ENCODE measurements at places on chromosomes 5 and 9.

DNA sequence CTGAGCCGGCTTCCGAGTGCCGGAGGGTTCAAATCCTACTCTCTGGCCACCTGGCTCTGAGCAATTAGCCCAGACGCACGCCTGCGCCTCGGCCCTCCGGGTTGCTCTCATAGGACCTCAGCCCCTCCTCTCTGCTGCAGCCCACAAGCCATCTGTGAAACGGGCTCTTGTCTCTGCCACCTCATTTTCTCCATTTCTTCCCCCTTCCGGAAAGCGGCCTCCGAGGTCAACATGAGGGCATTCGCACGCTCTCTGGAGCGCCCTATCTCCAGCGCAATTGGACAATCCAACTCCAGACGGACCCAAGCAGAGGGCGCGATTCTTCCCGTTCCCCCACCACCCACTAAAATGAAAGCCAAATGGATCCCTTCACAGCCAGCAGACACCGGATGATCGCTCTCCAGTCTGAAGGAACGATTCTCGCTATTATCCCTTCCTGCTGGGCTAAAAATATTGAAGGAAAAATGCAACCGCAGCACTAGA is 41.5 kb downstream of the VAV2 start:
- no peak for DNase-seq

- DNase-seq: no peak
Measured at GRCh38 chr5:133754575-133755169, 142.3 kb upstream of the FSTL4 start.

- DNase-seq: peak; percentile 70
Measured at GRCh38 chr5:41835645-41836044, 34.6 kb downstream of the OXCT1 start.

GRCh38 chr5:122940890-122941289 is 95.5 kb downstream of the SNX24 start:
- DNase-seq: no peak

DNA sequence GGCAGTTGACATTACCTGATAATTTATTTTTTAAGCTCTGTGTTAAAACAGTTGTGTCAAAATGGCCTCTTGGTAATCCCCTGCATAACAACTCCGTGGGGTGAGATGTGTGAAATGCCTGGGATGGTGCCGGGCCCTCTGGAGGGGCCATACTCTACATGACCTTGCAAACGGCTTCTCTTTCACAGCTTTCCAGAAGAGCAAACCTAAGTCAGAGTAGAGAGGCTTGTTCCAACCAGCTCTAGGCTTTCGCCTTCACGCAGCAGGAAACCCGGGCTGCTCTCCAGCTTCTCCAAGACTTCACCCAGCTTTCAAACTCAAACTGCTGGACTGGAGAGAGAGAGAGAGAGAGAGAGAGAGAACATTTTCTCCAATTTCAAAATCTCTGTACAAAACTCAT is 120.1 kb downstream of the SNX18 start:
- no peak for DNase-seq

DNA sequence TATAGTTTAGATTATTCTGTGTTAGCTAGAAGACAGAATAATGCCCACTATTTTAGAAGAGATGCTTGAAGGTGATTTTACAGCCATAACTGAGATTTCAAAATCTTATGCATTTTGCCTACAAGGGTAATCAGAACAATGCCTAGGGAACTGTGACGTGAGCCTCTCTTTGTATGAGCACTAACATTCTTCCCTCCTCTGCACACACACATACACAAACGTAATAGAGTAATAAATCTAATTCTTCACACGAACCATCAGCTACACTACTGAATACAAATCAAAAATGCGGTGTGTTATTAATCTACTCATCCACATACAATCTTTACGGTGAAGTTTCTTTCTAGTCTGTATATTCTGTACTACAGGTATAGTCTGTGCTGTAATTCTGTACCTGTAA is 227.8 kb downstream of the PLK2 start:
- no peak for DNase-seq

- no peak for DNase-seq
Measured at GRCh38 chr5:170315154-170315553, 17.6 kb upstream of the LCP2 start.

DNA sequence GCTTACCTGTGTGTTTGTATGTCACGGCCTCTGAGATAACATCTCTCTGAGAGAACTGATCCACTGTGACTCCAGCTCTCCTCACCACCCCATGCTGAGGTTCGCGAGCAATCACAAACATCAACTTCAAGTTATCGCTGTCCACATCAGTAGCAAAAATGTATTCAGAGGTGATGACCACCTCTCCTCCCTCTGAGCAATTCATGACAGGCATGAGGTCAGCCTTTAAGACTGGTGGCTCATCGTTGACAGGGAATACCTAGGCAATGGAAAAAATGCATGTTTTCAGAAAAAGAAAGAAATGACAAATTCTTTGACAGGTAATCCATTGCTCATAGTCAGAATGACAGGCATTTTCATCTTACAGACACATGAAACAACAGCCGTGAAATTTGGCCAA is 90.3 kb upstream of the CER1 start:
- no peak for DNase-seq

GRCh38 chr5:32095261-32095671 is 78.9 kb downstream of the GOLPH3 start:
- no peak for DNase-seq

DNA sequence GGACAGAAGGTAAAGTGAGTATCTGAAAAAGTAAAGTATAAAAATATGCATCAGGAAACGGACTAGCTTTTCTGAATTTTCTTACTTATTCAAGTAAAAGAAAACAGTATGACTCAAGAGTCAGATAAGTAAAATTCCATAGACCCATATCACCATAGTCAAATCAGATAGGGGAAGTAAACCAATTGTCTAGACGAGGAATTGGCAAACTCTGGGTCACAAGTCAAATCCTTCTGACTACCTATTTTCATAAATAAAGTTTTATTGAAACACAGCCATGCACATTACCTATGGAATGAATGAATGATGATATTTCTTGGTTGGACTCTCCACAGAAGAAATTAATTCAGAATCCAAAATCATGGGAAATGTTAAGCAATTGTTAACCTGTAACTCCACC is 59.1 kb upstream of the TMC1 start:
- DNase-seq: no peak

DNA sequence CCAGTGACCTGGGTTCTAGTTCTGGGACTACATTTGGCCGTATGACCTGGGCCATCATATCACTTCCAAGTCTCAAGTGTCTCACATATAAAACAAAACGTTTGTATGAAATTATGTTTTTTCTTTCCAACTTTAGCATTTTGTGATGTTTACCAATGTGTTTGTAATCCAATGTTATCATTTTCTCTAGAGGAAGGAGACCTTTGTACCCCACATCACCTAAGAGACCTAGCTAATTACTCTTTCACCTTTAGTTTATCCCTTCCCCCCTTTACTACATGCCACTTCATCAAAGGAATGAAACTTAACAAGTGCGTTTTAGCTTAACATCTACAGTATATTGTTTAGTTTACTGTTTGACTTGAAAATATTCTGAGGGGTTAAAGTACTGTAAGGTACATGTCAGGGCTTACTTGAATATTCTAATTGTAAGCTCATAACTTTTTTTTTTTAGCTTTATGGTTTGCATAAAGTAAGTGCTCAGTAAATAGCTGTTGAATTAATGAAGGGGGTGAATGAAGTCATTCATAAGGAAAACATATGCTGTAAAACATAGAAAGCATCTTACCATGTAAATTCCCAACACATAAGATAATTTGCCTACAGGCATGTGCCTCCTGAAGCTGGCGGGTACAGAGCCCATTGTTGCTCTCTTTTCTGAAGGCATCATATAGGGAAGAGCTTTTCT is 2.9 kb downstream of the PIP5K1B start:
- DNase-seq: no peak

DNA sequence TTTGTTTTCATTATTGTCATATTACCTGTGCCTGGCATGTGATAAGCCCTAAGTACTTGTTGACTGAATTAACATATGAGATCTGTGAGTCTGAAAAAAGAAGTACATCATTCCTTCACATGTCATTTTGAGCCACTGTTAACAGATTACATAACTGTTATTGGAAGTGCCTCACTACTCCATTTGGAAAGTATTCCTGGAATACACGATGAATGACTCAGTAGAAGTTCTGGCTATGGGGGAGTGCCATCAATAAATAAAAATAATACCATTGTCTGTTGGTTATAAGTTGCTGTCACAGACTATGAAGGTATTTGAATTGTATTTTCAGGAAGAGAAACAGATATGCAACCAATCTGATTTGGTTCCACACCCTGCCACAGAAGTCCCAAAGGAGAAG is 12.9 kb downstream of the NIPSNAP3B start:
- DNase-seq: no peak

DNA sequence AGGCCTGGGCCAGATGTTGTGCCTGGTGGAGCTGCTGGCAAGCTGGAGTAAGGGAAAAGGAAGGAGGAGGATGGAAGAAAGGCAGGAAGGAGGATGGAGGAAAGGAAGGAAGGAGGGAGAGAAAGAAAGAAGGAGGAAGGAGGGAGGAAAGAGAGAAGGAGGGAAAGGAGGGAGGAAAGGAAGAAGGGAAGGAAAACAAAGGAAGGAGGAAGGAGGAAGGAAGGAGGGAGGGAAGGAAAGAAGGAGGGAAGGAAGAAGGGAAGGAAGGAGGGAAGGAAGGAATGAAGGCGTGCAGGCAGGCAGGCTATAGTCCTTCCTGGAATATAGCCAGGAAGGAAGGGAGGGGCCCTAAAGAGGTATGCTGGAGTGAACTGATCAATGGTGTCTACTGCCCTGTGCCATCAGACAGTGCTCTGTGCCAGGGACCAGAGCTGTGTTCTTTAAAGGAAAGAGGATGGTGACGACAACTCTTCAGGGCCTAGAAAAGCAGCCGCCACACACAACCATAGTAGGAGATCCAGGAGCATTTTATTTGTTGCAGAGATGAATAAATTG is 61.4 kb upstream of the UBTD2 start:
- no peak for DNase-seq

- DNase-seq: no peak
Measured at GRCh38 chr9:4830699-4831098, 38.0 kb downstream of the RCL1 start.

- peak; percentile 87 for DNase-seq
Measured at GRCh38 chr9:114285166-114285867, 37.6 kb upstream of the ORM1 start.

DNA sequence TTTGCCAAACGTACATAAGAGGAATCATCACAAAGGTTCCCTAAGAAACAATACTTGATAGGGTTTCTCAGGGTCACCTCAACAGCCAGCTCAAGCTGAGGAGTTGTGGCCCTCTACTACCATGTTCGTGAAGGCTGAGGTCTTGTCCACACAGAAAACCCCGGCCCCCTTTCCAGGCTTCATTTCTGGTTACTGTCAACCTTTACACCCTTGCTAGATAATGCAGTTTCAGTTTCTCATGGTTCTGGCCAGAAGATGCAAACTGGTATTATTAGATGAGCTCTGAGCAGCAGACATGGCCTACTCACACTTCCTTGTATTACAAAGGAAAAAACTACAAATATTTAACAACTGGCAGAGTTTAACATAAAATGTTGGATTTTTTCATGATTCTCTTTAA is 22.8 kb upstream of the KCNN2 start:
- DNase-seq: no peak

GRCh38 chr5:19462019-19462418 is 526.0 kb downstream of the CDH18 start:
- DNase-seq: no peak

DNA sequence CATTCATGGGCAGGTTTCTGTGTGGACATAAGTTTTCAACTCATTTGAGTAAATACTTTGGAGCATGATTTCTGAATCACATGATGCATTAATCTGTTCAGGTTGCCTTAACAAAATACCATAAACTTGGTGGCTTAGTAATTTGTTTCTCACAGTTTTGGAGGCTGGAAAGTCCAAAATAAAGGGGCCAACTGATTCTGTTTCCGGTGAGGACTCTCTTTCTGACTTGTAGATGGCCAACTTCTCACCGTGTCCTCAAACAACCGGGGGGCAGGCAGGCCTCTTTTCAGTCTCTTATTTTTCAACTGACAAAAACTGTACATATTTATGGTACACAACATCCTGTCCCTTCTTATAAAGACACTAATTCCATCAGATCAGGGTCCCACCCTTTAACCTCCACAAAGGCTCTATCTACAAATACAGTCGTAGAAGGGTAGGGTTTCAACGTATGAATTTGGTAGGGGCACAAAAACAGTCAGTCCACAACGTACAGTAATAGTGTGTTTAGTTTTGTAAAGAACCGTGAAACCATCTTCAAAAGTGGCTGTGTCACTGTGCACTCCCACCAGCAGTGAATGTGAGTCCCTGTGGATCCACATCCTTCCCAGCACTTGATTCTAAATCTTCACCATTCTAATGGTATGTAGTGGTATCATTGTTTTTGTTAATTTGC is 37.2 kb downstream of the MLLT3 start:
- no peak for DNase-seq

DNA sequence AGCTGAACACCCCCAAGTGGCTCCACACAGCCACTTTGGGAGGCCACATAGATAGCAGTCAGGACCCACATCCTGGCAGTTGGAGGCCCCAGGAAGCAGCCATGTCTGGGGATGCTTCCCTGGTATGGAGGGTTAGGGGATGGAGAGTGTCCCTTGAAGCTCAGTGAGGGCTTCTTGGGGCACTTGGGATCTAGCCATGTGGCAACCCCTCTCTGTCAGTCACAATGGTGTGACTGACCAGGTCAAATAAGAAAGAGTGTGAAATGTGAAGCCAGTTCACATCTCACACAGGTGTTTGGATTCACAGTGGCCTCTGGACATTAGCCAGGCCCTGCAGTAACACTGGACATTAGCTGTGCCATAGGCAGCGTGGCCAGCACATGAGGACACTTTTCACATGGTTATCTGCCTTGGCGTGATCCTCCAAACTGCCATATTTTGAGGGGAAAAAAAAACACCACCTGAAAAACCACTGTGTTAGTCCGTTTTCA is 53.9 kb upstream of the IL17B start:
- DNase-seq: no peak

- no peak for DNase-seq
Measured at GRCh38 chr5:44389823-44390143, 563 bp upstream of the FGF10 start.

GRCh38 chr9:117233016-117233415 is 181.8 kb downstream of the ASTN2 start:
- DNase-seq: no peak

DNA sequence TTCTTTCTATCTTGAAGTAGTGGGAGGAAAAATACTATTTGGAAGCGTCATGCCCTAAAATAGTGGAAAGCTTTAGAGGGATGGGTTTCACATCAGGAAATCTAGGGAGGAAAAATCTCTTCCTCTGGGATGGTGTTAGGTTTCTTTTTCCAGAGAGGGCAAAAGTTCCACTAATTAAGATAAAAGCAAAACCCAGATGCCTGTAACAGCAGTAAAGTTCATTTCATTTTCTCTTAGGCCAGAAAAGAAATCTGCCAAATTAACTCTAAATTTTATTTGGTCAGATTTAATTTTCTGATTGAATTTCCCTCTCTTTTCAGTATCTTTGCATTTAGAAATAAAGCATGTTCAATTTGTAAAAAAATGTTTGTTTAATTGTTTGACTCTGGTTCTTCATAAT is 88.8 kb downstream of the LURAP1L start:
- no peak for DNase-seq

- DNase-seq: no peak
Measured at GRCh38 chr9:119634006-119634405, 264.8 kb upstream of the BRINP1 start.
